Dorsolateral prefrontal cortex (tissue), 122 donors: ENCODE measurements at places on chromosomes 5 and 9. TPM values are rescaled to one million over a fixed set of nuclear protein-coding genes. Genes with fewer than 3 reads are reported as not detected.

Gene TRPM6
- 1.8 TPM for total RNA-seq

Gene FBP2
- not detected for total RNA-seq

Gene PRSS3
- total RNA-seq = 35.9 TPM

Gene STK32A
- total RNA-seq = 12.0 TPM

Gene HTR4
- total RNA-seq = 7.6 TPM
